ENCODE measurements at places on chromosomes 6 and 20.
A peak's percentile ranks its signal among the peaks of the same experiment; 100 is the strongest.

DNA sequence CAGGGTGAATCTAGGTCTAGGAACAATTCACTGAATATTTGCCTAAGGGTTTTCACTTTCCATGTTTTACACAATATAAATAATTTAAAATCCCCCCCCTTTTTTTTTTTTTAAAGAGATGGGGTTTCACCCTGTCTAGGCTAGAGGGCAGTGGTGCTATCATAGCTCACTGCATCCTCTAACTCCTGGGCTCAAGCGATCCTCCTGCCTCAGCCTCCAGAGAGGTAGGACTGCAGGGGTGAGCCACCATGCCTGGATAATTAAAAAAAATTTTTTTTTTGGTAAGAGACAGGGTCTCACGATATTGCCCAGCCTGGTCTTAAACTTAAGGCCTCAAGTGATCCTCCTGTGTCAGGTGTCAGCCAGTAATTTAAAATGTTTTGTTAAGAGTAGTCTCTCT, 17.8 kb downstream of the QKI start:
- no peak for DNase-seq

GRCh38 chr6:92559003-92559402, 860.4 kb downstream of the EPHA7 start:
- no peak for DNase-seq

DNA sequence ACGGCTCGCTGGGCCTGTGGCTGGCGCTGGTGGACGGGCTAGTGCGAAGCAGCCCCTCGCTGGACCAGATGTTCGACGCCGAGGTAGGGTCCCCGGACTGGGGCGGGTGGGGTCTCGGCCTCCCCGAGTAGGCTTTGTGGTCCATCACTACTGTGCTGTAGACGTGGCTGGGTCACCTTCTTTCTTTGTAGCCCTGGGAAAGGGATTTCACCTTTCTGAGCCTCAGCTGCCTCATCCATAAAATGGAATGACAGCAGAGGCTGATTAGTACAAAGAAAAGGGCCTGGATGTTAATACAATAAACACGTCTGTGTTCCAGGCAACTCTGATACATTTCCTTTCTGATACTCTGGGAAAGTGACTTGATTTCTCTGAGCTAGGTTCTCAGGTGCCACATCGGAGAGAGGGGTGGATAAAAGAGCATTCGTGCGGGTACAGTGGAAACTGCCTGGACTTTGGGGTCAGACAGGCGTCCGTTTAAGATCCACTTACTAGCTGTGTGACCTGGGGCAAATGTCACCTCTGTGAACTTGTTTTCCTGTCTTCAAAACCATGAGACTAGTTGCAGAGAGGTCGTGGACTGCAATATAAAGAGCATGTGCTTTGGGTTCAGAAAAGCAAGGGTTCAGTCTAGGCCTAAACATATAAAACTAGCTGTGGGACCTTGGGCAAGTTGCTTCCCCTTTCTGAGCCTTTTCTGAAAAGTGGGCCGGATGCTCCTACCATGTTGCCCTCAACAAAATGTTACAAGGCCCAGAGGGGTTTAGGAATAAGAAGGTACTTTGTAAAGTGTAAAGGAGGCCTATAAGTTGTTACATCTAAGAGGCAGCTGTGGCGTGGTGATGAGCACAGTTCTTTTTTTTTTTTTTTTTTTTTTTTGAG, 896 bp downstream of the SYS1 start:
- no peak for DNase-seq

GRCh38 chr20:1775117-1775516, 117.5 kb upstream of the SIRPG start:
- no peak for DNase-seq

- no peak for DNase-seq
These were observed 24.8 kb upstream of the APMAP start for GRCh38 chr20:25017257-25017803.

DNA sequence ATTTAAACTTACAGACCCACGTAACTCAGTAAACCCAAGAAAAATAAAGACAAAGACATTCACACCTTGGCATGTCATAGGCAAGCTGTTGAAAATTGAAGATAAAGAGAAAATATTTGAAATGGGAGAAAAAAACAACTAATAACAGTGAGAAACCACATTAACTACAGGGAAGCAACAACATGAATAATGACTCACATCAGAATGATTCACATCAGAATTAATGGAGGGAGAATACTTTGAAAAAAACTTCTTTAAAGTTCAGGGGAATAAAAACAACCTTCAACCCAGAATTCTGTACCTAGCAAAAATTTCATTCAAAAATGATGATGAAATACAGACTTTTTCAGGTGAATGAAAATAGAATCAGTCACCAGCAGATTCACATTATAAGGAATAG, 32.9 kb upstream of the SLC22A3 start:
- DNase-seq, result no peak

GRCh38 chr6:77341058-77341986, 122.0 kb downstream of the HTR1B start:
- DNase-seq, result no peak

DNA sequence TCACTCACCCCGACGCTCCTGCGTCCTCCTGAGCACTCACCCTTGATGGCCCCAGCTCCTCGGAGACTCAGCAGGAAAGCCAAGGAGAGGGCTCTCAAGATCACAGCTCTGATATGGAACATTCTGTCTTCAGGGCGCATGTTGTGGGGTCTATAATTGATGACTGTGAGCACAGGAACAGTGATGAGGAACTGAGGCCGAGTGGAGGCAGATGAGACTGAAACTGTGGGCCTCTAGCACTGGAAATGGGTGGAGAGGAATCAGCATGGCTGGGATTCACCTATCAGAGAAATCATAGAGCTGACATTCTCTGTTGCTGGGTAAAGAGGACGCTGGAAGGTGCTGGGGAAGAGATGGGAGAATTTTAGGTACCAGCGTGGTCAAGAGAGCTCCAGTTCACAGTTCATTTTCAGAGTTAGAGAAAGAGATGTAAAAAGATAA, at the start of gene HLA-DPA1:
Gene HLA-DPA1, minus strand, starts transcription at position 219 of the 441 bp plus-strand sequence.
- no peak for DNase-seq

DNA sequence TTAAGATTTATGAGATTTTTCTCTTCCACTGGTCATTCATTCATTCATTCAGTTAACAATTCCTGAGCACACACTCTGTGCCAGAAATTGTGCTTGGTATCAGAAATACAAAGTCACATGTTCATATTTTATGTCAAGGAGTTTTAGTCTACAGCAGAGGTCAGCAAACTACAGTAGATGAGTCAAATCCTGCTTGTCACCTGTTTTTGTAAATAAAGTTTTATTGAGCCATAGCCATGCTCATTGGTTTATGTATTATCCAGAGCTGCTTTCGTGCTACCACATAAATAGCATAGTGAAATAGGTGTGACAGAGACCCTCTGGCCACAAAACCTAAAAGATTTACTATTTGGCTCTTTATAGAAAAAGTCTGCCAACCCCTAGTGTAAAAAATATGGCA, 46.8 kb downstream of the THEMIS start:
- DNase-seq, result no peak

- DNase-seq, result no peak
These were observed 119.9 kb downstream of the SULF2 start for GRCh38 chr20:47665221-47665991.

DNA sequence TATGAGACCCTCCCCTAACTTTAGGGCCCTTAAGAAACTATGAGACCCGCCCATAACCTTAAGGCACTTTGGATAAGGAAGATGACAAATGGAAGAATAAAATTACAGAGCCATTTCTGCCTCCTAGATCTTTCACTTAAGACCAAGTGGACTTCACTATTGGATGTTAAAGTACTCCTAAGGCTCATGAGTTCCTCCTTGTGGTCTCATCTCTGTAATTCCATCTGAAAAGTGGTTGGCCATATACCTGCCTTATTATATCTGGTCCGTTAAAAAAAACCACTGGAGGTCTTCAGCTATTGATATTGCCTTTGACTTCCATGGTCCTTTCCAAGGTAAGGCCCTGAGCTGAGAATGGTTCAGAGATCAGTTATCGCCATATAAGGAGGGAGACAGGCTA, 310.3 kb downstream of the EYA4 start:
- no peak for DNase-seq

DNA sequence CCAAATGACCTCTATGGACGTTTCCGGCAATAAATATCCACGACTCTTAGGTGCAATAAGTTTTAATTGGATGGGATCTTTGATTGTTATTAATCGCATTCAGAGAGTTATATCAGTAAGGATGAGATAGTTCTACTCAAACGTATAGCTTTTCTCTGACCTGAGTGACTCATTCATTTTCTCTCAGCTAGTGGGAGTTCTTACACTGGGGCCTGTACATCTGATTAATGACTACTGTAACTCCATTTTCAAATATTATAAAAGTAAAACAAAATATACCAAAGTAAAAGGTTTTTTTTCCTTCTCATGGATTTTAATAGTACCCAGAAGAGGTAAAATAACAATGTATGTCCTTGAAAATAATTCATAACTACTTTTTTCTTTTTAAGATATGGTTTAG, 41.1 kb upstream of the SAMD5 start:
- no peak for DNase-seq

GRCh38 chr20:24303393-24304170, 165.8 kb upstream of the SYNDIG1 start:
- DNase-seq, result no peak

GRCh38 chr20:40908309-40908708, 120.3 kb upstream of the TOP1 start:
- no peak for DNase-seq

DNA sequence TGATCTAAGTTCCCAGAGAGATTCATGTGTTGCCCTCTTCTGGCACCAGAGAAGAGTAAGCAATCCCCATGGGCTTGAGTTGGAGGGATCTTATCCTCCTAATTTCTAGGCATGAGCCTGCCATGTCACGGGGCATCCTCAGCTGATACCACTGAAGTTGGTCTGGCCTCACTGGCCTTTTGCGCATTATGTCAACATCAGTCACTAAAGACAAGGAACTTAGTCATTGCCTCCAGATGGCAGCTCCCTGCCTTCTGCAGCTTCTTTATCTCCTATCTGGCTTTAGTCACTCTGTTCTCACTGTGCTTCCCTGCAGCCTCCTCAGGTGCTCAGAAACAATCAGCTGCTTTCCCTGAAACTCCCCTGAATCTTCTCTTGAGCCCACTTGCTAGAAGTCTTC, 312.2 kb downstream of the ADGRG6 start:
- no peak for DNase-seq

DNA sequence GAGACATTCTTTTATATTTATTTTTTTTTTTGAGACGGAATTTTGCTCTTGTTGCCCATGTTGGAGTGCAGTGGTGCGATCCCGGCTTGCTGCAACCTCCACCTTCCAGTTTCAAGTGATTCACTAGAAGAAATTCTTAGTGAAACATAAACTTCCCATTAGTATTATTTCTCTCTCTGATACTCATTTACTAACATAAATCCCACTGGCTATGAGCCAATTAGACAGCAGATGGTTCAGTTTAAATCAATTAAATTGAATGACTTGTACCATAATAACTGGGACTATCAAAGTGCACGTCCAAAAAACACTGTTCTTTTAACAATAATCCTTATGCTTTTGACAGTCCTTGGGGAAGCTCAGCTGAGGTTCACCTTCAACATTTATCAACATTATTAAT, 111.2 kb upstream of the PTCHD4 start:
- no peak for DNase-seq

DNA sequence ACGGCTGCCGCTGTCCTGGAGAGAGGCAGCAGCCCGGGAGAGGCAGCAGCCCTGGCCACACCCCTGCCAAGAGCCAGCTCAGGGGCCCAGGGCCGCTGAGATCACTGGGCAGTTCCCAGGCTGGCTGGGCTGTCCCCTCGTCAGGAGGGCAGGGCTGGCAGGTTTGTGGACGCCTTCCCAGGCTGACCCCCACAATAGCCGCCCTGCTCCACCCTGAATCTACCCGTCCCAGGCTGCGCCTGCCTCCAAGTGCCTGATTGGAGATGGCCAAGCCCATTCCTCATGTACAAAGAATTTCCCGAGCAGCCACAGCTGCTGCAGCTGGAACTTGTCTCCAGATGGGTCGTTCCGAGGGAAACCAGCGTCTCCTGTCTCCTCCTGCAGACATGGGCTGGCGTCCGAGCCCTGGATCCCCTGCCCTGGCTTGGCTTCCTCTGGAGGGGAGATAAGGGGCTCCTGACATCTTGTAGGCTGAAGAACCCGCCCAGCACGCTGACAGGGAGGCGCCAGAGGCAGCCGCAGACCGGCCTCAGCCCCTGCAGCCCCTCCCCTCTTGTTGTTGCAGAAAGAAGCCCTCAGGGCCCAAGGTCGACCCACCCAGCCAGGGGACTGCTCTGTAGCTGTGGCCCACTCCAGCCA, 9.4 kb upstream of the GATA5 start:
- no peak for DNase-seq

GRCh38 chr20:62929051-62929538, 2.8 kb upstream of the DIDO1 start:
- DNase-seq, result peak; percentile 59

- DNase-seq, result no peak
These were observed 545.0 kb upstream of the EPHA7 start for GRCh38 chr6:93964321-93964720.
